ENCODE measurements at places on chromosomes 7 and 10. TPM values are rescaled to one million over a fixed set of nuclear protein-coding genes. Genes with fewer than 3 reads are reported as not detected.

DNA sequence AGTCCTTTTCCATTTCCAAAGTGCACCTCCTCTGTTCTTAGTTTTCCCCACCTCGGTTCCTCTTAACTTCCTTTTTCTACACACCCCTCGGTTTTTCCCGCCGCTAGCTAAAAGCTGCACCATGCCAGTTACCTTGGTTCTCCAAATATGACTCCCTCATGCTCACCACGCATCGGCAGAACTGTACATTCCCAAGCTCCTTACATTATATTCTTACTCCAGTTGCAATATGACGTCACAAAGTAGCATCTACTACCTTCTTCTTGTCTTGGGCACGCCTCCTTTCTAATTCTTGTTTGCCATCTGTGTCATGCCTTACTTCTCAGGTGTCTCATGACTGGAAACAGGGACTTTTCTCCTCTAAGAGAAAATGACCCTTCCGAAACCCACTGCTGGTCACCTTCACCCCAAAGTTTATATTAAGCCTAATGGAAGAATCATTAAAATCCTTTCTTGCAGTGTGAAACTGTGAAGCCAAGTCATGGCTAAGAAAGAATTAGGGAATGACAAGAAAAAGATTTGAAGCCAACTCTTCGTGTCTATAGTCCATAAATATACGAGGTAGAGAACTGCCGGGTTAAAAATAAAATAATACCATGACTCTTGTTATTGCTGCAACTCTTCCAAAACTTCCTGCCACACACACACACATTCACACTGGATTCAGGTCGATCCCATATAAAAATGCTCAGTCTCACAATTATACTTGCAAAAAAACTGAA, 1.7 kb downstream of the ESYT2 start:
- peak overlapping the region; percentile 96 for H3K27ac ChIP-seq
- peaks cover 6% of the 10 kb centered on the region for H3K27me3 ChIP-seq
- H3K36me3 ChIP-seq = peaks cover 22% of the 10 kb centered on the region

Gene EBLN1
- not detected for total RNA-seq

Gene SFTPA1
- not detected for total RNA-seq

Gene HDAC9
- 0.48 TPM for total RNA-seq

Gene TBX20
- 0.11 TPM for total RNA-seq

DNA sequence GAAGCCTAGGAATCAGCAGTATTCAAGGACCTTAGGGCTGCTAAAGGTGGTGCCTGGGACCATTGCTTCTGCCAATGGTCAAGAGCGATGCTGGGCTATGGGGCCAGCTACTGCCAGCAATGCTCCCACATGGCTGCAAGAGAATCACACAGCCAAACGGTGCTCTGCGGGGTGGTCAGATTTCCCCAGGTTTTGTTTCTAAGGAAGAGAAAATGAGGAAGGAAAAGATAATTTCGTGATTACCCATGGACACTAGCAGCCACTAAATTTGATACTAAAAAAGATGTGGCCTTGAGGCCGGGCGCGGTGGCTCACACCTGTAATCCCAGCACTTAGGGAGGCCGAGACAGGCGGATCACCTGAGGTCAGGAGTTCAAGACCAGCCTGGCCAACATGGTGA, 83.0 kb downstream of the LYZL2 start:
- H3K27me3 ChIP-seq = peaks cover 4% of the 10 kb centered on the region
- peaks cover 14% of the 10 kb centered on the region for H3K4me1 ChIP-seq
- H3K27ac ChIP-seq = no peak overlapping the region

DNA sequence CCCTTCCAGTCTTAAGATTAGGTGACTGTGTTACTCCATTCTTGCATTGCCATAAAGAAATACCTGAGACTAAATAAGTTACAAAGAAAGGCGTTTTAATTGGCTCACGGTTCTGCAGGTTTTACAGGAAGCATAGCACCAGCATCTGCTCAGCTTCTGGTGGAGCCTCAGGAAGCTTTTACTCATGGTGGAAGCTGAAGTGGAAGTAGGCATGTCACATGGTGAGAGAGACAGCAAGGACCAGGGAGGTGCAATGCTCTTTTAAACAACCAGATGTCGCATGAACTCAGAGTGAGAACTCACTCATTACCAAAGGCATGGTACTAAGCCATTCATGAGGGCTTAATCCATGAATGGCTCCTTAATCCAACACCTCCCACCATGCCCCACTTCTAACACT, 34.0 kb upstream of the TMEM273 start:
- H3K4me1 ChIP-seq = no peaks in the 10 kb centered on the region
- peaks cover 23% of the 10 kb centered on the region for H3K27me3 ChIP-seq
- no peak for DNase-seq
- no peak overlapping the region for H3K27ac ChIP-seq
- no peaks in the 10 kb centered on the region for H3K36me3 ChIP-seq
- no peak overlapping the region for H3K4me3 ChIP-seq

DNA sequence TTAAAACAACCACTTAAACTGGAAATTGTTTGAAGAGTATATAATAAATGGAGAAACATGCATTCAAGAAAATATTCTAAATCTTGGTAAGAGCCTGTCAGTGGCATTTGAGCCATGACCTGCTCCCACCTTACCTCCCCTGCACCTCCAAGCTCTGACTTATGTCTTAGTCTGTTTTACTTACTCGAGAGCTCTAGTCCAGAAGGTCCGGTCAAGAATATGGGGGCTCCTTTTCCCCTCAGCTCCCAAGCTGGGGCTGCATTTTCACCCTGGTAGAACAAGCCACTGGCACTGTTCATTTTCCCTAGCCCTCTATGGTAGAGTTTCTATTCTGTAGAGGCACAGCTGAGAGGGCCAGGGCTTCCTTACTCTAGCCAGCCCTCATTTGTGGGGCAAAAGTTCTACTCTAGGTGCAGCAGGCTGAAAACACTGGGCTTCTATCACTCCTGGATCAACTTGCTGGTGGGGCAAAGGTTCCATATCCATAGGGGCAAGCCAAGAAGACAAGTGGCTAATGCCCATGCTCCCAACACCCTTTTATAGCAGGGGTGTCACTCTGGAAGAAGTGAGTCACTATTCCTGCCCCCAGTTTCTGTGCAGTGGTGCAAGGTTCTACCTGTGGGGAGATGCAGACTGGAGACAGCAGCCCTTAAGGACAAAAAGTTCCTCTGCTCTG, 40.6 kb downstream of the ZNF438 start:
- H3K27ac ChIP-seq = no peak overlapping the region
- no peaks in the 10 kb centered on the region for H3K27me3 ChIP-seq
- H3K4me1 ChIP-seq = peaks cover 22% of the 10 kb centered on the region
- H3K36me3 ChIP-seq = peaks cover 36% of the 10 kb centered on the region
- H3K4me3 ChIP-seq = peak overlapping the region; percentile 14
- no peak for DNase-seq

DNA sequence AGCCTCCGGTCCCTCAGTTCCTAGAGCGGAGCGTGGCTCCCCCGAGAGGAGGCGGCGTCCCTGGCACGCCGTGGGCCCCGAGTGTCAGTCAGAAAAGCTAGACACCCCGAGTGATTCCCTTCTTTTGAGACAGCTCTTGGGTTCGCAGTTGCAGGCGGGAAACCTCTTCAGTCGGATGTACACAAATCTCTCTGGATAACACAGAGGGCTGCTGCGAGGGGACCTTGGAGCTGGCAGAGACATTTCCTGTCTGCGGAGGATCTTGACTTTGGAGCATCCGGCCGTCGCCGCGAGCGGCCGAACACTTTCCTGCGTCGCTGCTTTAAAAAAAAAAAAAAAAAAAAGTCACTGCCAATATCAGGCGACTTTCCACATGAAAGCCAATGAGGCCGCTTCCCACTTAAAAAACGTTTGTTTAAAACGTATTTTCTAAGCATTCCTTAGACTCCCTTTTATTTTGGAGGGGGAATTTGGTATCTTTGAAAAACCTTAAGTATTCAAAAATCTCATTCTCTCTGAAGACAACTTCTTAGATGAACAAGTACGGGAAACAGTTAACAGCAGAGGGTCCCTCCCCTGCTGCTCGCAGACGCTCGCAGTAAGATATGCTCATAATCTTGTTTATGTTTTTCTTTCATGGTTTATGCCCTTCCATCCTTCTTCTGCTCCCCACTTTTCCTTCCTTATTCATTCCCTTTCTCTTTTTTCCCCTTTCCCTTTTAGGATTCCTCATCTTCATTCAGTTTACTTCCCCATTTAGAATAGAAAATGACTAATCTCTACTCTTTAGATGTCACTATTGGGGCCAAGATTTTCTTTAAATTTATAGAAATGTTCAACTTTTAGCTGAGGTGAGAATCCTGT, 10.0 kb downstream of the HHEX start:
- no peaks in the 10 kb centered on the region for H3K36me3 ChIP-seq
- H3K4me1 ChIP-seq = peaks cover 20% of the 10 kb centered on the region
- no peak for DNase-seq
- H3K27ac ChIP-seq = no peak overlapping the region
- peaks cover 70% of the 10 kb centered on the region for H3K27me3 ChIP-seq
- H3K4me3 ChIP-seq = peak overlapping the region; percentile 74

GRCh38 chr10:29120216-29120615, 168.7 kb upstream of the LYZL1 start:
- no peak overlapping the region for H3K4me3 ChIP-seq
- H3K27me3 ChIP-seq = no peaks in the 10 kb centered on the region
- no peak overlapping the region for H3K27ac ChIP-seq
- H3K36me3 ChIP-seq = no peaks in the 10 kb centered on the region

Gene AKR1C8
- total RNA-seq = not detected

- H3K4me3 ChIP-seq = peak overlapping the region; percentile 17
- no peaks in the 10 kb centered on the region for H3K27me3 ChIP-seq
- peak overlapping the region; percentile 74 for H3K27ac ChIP-seq
- DNase-seq = no peak
- H3K36me3 ChIP-seq = peaks cover 3% of the 10 kb centered on the region
- peaks cover 72% of the 10 kb centered on the region for H3K4me1 ChIP-seq
Observed at GRCh38 chr10:114539623-114540022, 118.5 kb downstream of the ABLIM1 start.

GRCh38 chr10:48910548-48910947, 29.1 kb downstream of the LRRC18 start:
- peaks cover 8% of the 10 kb centered on the region for H3K27me3 ChIP-seq
- H3K4me1 ChIP-seq = no peaks in the 10 kb centered on the region
- no peak overlapping the region for H3K27ac ChIP-seq
- no peaks in the 10 kb centered on the region for H3K36me3 ChIP-seq
- H3K4me3 ChIP-seq = no peak overlapping the region
- DNase-seq = no peak

DNA sequence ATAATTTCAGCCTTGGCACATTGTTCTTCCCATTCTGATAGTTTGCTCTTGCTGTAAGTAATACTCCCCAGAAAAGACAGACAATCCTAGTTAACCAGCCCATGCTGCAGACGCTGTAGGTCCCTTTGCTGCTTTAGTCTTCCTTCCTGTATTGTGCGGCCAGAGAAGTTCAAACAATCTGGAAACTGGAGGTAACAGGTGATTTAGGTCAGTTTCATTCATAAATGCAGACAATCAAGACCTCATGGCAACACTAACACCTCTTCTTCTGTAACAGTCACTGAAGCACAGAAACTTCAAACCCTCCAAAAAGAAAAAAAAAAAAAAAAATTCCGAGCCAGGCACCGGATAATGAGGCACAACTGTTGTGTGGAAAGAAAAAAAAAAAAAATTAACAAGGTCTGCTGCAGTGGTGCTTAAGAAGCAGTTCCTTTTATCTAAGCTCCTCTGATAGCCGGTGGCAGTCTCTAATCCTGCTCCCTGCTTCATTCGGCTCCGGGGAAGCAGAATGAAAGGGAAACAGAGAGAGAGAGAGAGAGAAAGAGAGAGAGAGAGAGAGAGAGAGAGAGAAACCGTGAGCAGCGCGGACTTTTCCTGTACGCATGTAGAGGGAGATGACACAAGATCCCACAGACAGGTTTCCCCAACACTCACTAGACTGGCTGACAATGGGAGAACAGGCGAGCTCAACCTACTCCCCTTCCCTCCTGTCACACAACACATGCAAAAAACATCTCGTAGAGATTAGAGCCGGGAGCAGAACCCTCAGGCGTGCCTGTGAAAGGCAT, at the start of gene SEMA3A:
Gene SEMA3A, minus strand, starts transcription at position 306 of the 788 bp plus-strand sequence. Its CDS starts 203 bp downstream, at position 103.
- no peaks in the 10 kb centered on the region for H3K36me3 ChIP-seq
- peak within 1 kb of the TSS; percentile 17 for H3K27ac ChIP-seq
- H3K4me1 ChIP-seq = peaks cover 25% of the 10 kb centered on the region

DNA sequence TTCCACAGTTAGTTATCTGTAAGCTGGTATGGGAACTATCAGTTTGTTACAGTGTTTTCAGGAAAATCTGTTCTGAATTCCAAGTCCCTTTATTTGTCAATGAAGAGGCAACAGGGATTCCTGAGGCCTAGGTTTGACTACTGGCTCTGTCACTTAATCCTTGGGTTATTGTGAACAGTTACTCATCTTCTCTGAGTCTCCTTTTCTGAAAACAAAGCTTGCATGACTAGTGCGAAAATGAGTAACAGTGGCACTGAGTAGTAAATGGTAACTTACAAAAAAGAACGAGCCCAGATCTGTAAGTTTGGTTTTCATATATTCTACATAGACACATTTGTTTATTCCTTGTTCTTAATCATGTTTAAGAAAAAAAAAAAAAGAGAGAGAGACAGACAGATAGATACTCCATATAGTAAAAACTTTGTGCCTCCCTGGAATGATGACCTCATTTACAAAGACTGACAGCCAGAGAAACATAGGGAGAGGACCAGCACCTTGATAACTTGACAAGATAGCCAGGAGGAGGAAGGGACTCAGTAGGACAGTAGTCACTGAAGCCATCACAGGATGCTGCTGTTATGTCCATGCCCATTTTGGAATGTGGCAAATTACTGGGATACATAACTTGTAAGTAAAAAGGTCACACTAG, 1.9 kb downstream of the MRPS33 start:
- H3K27ac ChIP-seq = peak overlapping the region; percentile 82
- H3K27me3 ChIP-seq = peaks cover 13% of the 10 kb centered on the region
- peaks cover 26% of the 10 kb centered on the region for H3K36me3 ChIP-seq
- H3K4me3 ChIP-seq = peak overlapping the region; percentile 97
- no peak for DNase-seq

Gene PNLIP
- not detected for total RNA-seq

DNA sequence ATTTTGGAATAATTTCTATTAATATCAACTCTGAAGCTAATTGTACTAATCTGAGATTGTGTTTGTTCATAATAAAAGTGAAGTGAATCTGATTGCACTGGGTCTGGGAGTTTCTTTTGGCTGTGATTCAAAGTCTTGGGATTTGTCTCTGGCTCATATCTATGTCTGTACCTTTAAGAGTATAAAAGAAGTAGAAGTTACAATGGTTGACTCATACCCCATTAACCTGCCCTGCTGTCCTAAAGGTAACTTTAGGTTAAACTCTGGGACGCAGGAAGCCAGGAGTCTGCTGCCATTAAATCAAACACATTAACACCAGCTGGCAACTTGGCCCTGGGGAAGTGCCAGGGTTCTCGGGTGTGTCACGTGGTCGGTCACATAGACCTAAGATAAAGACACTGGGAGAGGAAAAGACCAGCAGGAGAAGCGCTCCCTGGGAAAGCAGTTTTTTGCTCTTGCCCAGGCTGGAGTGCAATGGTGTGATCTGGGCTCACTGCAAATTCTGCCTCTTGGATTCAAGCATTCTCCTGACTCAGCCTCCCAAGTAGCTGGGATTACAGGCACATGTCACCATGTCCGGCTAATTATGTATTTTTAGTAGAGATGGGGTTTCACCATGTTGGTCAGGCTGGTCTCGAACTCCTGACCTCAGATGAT, 17.8 kb downstream of the SCD start:
- H3K27me3 ChIP-seq = no peaks in the 10 kb centered on the region
- DNase-seq = no peak
- peaks cover 52% of the 10 kb centered on the region for H3K36me3 ChIP-seq
- H3K4me3 ChIP-seq = no peak overlapping the region
- H3K4me1 ChIP-seq = peaks cover 31% of the 10 kb centered on the region
